NB4 (cell line): ENCODE measurements at places on chromosomes 2 and 18.

DNA sequence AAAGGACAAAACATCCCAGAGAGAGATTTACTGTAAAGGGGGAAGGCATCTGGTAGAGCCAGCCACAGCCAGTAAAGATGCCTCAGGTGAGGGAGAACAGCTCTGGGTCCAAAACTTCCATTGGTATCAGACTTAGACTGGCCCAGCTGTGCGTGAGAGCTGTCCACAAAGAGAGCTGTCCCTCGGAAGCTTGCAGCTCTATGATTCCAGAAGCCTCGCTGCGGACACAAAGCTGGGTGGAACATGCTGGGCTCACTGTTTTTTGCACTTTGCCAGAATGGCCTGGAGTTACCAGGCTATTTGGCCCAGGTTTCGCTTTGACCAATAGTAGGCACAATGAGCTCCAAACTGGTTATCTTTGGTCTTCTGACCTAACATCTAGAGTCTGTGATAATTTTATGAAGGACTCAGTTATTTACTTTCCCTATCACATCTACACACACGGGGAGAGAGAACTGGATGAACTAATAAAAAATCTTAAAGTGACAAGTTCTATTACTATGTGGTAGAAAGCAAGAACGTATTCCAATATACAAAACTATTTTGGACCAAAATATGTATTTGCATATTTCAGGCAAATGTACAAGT lies 101.9 kb downstream of the DNER start:
- DNase-seq: no peak

DNA sequence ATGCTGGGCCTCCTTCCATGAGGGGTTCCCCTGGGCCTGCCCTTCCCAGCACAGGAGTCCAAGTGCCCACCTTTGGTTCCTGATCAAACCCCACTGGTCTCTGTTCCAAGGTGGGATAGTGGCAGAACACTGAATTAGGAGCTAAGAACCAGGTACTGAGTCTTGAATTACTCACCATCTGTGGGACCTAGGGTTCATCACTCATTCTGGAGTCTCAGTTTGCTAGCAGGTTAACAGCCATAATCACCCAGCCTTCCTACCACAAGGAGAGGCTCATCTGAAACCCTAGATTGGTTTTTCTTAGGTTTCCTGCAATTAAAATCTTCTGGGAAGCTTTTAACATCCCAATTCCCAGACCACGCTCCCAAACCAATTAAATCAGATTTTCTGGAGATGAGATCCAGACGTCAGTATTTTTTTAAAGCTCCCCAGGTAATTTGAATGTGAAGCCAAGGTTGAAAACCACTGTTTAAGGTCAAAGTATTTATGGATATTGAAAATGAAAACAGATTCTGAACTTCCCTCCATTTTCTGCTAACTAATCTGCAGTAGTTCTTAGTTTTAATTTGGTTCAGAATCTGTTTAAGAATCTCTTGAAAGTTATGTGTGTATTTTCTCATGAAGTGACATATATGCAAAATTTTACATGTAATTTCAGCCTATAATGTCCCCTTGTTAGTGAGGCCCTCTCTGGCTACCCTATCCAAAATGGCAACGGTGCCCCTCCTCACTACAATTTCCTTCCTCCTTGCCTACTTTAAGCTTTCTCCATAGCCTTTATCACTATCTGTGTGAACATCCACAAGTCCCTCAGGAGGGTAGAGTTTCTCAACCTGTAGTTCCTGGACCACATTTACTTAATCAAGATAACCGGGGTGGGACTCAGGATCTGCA lies 166.5 kb upstream of the CXCR4 start:
- DNase-seq: no peak

GRCh38 chr2:196925768-196926561 lies 542 bp downstream of the PGAP1 start:
- DNase-seq: peak; percentile 57

DNA sequence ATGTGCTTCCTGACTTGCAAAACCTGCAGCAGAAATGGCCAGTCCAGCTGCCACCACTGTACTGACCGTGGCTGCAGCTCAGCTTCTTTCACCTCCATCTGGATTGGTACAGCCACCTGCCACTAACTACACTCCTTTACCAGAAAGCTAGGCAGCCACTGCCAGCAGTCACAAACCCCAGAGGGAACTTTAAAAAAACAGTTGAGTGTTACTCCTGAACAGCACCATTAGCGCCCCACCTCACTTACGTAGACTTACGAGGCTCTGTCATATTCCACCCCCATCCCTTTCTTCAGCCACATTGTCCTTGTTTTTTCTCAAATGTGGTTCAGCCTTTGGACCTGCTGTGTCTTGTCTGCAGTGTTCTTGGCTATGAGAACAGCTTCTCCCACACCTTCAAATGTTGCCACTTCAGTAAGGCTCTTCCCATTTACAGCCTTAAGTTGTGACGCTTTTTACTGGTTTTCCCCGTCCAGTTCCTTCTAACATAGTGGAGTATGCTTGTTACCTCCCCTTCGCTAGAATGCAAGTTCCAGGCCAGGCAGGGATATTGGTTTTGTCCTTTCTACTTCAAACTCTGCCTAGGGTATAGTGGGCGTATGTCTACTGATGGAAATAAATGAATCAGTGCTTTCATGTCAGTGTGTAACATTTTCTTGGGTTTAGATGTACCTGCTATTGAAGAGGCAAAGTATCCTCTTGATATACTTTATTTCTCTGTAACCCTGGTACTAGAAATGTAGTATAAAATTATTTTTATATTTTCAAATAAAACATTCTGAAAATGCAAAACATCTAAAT lies 17.0 kb downstream of the HNRNPA3 start:
- peak; percentile 20 for DNase-seq

DNA sequence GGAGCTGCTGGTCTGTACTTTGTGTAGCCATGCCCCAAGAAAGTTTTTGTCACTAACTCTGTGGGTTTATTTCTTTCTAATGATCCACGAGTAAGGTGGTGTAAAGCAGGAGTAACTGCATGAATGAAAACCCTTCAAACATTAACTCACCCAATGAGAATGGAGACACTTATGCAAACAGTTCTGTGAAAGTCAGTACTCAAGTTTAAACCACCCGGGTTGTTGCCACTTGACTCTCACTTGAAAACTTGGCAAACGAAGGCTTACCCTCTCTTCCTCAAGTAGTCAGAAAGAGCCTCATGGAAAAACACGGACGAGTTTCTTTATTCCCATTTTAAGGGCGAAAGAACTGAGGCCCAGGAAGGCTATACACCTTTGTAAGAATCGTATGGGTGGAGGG lies 117.5 kb downstream of the MMADHC start:
- no peak for DNase-seq

DNA sequence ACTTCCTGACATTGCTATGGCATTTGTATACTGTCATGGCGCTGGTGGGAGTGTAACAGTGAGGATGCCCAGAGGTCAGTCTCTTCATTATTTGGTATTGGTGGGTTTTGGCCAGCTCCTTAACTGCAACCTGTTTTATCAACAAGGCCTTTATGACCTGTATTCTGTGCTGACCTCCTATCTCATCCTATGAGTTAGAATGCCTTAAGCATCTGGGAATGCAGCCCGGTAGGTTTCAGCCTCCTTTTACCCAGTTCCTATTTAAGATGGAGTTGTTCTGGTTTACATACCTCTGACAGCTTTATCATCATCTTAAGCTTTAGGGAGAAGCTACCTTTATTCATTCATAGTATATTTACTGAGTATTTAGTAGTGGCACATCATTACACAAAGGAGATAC lies 103.8 kb downstream of the RAPGEF4 start:
- no peak for DNase-seq

DNA sequence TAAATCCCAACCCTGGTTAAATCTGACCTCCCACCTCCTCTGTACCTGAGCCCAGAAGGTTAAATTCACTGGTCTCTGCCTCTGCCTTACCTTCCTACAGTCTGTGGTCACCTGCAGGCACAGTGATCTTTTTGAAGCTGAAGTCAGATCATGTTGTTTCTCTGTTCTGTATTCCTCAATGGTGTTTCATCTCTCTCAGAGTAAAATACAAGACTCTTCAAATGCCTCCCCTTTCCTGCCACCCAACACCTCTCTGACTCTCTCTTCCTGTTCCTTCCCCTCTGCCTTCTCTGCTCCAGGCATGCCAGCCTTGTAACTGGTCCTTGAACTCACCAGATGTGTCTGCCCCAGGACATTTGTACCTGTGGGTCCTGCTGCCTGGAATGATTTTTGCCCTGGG lies 219.3 kb downstream of the UXS1 start:
- no peak for DNase-seq

- no peak for DNase-seq
These were observed 693.4 kb upstream of the SYT4 start for GRCh38 chr18:43970656-43971055.

GRCh38 chr18:31513189-31513935 lies 15.4 kb downstream of the DSG2 start:
- DNase-seq: no peak

- no peak for DNase-seq
These were observed 107.3 kb upstream of the SLC8A1 start for GRCh38 chr2:40559175-40559574.

DNA sequence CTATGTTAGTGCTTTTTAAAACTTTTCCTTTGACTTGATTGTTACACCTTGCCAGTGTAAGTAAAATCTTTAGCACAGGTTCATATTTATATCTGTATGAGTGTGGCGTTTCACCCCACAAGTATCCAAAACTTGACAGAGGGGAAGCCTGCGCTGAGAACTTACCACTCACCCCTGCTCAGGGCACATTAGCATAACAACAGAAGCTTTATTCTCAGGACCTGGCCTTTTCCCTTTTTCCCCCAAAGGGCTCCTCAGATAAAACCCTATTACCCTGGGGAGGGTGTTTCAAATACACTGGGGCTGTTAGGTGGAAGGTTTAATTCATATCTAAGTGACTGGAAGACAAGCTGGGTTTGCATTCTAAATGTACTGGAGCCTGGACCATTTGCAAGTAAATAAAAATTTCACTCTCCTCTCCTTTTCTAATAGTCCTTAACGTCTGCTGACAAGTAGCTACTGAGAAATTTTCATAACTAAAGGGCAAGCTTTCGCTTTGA lies 276.6 kb downstream of the RNF152 start:
- DNase-seq: no peak

- no peak for DNase-seq
These were observed 59.8 kb downstream of the BCL2 start for GRCh38 chr18:63259567-63260379.

DNA sequence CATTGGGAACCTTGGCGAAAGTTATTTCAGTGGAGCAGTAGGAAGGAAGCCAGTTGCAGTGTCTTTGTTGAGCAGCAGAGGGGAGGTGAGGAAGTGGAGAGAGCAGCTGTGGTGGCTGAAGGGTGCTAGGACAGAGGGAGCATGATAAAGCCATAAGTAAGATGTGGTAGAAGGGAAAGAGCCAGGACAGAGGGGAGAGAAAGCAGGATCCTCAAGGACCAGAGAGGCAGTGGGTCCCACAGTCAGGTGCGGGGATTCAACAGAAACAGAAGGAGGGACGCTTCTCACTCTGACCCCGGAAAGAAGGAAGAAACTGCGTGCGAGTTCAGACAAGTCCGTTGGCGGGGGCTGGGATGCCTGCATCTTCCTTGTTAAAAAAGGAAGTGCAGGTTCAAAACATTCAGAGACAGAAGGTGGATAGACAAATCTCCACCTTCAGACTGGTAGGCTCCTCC lies at the start of gene CXCR2:
Gene CXCR2, plus strand, starts transcription at position 403 of the 455 bp plus-strand sequence. CDS start 8,774 bp downstream, outside the sequence.
- peak; percentile 75 for DNase-seq

DNA sequence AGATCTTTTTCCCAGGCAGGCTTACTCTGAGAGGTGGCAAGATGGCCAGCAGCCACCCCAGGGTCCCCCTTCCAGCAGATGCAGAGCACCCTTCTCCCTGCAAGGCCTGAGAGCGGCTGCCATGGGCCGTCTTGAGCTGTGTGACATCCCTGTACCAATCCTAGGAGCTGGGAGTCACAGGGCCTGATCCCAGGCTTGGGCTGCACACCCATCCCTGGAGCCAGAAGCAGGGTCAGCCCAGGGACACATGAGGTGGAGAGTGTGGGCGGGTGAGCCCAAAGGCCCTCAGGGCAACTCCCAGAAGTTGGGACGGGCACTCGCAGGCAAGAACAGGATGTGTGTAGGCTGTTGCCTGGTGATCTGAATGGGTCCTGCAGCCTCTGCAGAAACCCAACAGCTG lies 40.5 kb downstream of the CROCC2 start:
- DNase-seq: no peak

- DNase-seq: no peak
These were observed 210.6 kb downstream of the TMEM247 start for GRCh38 chr2:46689993-46690392.

GRCh38 chr2:236583621-236584203 lies 14.1 kb downstream of the ACKR3 start:
- DNase-seq: no peak

DNA sequence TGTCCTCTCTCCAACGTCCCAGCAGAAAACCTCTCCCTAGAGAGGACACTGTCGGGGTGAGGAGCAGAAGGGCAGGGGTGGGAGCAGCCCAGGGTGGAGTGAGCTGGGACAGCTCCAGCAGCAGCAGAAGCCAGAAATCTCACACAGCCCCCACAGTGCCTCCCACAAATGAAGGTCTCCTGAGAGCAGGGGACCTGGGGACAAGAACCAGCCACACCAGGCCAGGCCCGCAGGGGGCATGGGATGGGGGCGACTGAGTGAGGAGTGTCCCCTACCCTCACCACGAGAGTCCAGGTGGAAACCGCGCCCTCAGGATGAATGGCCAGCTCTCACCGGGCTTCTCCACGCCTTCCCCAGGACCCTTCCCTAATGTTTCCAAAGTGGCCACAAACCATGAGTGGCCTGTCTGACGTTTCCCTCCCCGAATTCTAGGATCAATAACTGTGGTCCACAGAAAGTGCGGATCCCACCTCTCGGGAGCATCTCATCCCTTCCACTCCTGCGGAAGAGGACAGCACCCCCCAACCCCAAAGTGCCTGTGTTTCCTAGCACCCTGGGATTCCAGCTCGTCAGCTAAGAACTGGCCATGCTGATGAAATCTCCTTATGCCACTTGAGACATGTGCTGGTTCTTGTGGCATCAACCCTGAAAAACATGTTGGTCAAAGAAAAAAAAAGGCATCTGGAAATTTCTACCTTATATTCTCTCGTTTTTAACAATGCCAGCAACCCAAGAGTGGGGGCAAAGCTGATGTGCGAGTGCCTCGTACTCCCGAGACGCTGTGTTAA lies 121.1 kb downstream of the HDAC4 start:
- DNase-seq: peak; percentile 27

- no peak for DNase-seq
These were observed 1514.9 kb upstream of the PIK3C3 start for GRCh38 chr18:40440088-40440487.

DNA sequence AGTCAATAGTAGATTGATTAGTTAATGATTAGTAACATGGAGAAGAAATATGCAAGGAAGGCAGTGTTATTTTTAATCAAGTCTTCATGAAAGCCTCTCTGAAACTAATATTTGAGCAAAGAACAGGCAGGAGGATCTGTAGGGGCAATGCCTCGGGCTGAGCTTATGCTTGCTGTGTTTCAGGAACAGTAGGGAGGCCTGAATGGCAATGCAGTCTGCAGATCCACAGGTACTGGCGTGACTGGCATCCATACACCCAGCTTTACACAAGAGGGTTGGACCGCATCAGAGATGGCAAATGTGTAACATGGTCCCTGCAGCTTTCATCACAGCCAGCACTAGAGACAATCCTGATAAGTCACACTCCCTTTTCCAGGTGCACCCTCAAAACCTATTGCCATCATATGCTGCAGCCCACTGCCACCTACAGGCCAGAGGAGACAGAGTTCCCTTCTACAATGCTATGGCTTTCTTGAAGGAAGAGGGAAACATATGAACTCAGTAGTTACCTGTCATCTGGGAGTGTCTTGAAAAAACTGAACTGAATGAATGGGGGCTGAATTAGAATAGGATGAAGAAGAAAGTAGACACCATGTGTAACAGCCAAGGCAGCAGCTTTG lies 582.4 kb upstream of the RAB6C start:
- DNase-seq: peak; percentile 60

GRCh38 chr2:63840081-63840784 lies 1.5 kb upstream of the UGP2 start:
- peak; percentile 86 for DNase-seq

GRCh38 chr2:201182650-201183364 lies at the start of gene CASP10:
TSS of gene CASP10 (plus strand) at chr2:201183141. CDS start at chr2:201185778, 2,637 bp downstream.
- peak; percentile 87 for DNase-seq
